Stimulated activated CD4-positive, alpha-beta T cell treated with anti-CD3 and anti-CD28 coated beads, TNF-alpha, amount 100 ng/mL, for 48 hours (primary cell): ENCODE measurements at places on chromosomes 5 and 9.

- DNase-seq, result no peak
Observed at GRCh38 chr5:93800988-93801811, 59.8 kb upstream of the POU5F2 start.

DNA sequence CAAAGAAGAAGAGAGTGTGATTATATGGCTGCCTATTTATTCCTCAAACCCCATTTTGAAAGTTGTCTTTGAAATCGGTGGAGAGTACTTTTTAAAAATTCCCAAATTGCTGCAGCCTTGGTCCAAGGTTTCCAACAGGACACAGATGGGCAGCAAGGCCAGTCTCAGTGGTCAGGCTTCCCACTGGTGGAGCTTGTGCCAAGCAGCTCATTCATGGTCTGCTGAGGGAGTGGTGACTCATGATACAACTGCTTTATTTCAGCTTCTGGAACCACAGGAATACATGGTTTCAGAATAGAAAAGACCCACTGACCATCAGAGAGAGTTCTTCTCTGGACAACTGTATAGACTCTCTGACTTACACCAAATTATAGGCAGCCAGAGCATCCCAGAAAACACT, 673.1 kb upstream of the KLF4 start:
- DNase-seq, result no peak

DNA sequence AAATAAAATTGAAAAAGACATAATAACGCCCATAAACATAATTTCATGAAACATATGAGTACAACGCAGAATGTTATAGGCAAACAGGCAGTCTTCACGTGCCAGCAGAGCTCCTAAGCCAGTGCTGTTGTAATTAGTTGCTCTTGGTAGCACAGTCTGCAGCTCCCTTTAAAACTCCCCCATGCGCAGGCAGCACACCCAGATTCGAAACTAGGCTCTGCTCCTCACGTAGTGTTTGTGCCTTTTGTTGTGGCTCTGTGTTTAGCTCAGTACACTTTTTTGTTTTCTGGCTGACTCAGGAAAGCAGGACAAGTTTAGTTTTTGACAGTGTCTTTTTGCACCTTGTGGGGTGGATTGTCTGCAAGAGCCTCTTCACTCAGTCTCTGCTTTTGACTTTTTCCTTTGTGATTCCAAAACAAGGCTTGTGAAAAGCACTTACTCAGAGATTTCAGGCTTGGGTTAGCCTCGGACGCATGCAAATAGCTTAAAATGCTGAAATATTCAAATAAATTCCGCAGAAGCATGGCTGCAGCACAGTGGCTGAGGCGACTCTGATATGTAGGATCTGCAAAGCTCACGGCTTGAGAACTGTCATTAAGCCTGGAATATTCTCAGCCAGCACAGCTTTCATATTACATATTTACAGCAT, 113.6 kb downstream of the IRX1 start:
- no peak for DNase-seq

GRCh38 chr5:52469835-52470234, 317.9 kb upstream of the ITGA1 start:
- no peak for DNase-seq

DNA sequence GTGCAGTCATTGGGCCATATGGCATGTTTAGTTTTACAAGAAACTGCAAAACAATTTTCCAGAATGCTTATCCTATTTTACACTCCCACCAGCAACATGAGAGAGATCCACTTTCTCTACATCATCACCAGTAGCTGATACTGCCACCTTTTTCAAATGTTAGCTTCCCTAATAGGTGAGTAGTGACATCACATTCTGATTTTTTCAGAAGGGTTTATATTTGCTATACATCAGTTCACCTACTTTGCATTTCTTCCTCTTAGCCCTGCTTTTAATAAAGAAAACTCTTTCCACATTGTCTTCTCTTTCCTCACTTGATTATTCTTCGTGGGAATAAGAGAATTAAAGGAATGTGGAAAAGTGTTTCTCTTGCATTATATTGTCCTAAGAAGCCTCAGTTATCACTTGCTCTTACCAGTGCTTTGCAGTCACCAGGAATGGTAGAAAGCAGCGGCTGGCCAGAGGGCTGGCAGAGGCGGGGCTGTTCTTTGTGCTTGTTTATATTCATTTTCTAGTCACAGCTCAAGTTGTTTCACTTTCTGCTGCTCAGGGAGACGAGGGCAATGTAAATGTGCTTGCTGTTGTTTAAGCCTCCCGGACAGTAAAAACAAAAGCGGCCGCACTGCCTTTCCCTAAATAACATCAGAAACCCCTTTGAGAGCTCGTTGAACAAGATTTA, 164.8 kb downstream of the HSD17B3 start:
- no peak for DNase-seq

DNA sequence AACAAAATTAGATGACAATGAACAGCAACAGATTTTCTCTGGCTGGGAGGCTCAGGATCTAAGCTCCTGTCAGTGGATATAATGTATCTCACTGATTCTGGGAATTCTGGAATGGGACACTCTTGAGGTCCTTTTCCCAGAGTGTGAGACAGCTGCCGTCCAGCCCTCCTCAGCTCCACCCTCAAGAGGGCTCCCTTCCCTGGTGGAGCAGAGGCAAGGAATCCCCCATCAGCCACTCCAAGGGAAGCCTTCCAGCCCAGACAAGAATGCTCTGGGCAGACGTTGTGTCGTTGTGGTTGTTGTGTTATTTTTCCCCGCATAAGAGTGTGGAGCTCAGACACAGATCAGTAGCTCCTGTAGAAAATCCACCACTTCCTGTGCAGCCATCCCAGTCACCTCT, 47.7 kb upstream of the ATP10B start:
- no peak for DNase-seq

GRCh38 chr5:58857609-58858008, 274.7 kb downstream of the RAB3C start:
- DNase-seq, result no peak

DNA sequence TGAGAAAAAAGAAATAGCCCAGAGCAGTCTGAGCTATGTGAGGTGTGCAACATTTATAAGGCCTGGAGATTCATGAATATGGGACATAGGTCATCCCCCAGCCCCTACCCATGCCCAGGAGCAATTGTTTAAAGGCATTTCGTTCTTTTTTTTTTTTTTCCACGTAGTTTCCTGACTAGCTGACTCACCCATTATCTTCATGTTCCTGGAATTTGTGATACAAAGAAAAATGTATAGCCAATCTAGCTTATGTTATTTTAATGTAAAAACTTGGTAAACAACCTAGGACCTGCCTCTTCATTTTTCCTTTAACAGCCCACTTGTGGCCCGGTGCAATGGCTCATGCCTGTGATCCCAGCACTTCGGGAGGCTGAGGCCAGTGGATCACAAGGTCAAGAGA, 81.3 kb downstream of the OSTF1 start:
- no peak for DNase-seq

GRCh38 chr5:181138258-181138657, 7.3 kb upstream of the OR2V1 start:
- DNase-seq, result no peak

GRCh38 chr9:77834898-77835488, 186.9 kb upstream of the GNA14 start:
- DNase-seq, result no peak

- no peak for DNase-seq
Observed at GRCh38 chr5:125587631-125588030, 835.6 kb upstream of the GRAMD2B start.

GRCh38 chr5:77642738-77643653, 4.5 kb upstream of the OTP start:
- DNase-seq, result no peak

DNA sequence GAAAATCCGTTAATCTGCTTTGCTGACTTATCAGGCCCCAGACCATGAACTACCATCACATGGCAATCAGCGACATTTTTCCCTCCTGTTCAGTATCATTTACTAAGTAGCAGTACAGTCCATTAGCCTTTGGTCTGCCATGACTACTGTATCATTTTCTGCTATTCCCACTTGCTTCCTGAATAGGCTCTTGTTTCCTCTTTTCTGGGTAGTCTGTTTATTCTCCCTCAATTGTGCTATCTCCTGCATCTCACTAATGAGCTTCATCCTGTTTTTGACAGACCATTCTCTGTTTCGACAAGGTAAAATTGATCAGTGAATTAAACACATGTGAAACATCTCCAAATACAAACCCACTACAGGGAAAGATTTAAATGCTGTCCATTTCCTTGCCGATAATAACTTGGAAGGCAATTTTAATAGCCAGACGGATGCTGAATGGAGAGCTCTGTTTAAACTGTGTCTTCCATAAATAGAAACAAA, 263.5 kb upstream of the ANKRD55 start:
- no peak for DNase-seq

- no peak for DNase-seq
Observed at GRCh38 chr5:95670568-95670967, 12.2 kb downstream of the SPATA9 start.

DNA sequence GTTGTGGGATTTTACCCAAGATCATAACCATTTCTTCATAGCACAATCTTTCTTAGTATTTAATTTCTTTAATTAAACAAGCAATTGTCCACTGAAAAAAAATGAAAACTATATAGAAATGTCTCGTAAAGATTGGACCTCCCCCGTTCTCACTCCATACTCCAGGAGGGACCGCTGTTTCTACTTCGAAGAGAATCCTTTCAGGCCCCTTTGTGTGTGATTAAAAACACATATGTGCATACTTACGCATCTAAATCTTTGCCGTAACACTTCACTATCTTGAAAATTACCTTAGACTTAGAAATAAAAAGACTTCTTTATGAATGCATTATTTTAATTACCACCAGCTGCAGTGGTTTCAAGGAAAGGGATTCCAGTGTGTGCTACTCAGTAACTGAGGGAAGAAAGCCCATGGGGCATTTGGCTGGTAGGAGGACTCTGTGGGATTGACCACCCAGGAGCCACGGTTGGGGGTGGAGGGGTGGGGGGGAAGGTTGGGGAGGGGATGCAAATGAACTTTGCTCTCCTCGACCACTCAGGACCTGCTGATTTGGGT, 209.1 kb downstream of the FAM114A2 start:
- DNase-seq, result no peak

DNA sequence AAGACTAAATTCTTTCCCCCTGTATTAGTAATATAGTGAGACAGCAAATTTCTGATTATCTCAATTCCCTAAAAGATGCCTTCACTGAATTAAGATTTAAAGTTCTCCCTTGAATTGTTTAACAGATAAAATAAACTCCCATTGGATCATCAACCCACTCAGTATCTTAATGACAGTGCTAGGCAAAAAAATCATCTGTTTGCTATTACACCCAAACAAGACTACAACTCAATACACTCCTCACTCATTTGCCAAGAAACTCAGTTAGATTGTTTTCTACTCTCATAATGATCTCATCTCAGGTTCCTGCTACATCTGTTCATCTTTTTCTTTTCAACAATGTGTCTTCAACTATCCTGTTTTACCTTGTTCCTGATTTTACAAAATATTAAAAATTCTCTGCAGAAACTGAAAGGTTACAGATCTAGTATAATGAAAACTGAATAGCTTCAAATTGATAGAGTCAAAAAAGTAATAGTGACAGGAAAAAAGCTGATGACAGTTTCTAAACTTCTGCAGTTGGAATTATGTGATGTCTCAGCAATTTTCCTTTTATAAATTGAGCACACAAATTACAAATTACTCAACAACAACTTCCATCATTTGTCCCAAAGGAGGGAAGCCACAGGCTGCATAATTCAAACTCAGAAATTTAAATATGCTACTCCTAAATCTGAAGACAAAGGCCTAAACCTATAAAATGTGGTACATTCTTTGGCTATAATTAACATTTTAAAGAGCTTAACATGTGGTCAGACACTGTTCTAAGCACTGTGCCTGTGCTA, 39.4 kb downstream of the HOMER1 start:
- no peak for DNase-seq

DNA sequence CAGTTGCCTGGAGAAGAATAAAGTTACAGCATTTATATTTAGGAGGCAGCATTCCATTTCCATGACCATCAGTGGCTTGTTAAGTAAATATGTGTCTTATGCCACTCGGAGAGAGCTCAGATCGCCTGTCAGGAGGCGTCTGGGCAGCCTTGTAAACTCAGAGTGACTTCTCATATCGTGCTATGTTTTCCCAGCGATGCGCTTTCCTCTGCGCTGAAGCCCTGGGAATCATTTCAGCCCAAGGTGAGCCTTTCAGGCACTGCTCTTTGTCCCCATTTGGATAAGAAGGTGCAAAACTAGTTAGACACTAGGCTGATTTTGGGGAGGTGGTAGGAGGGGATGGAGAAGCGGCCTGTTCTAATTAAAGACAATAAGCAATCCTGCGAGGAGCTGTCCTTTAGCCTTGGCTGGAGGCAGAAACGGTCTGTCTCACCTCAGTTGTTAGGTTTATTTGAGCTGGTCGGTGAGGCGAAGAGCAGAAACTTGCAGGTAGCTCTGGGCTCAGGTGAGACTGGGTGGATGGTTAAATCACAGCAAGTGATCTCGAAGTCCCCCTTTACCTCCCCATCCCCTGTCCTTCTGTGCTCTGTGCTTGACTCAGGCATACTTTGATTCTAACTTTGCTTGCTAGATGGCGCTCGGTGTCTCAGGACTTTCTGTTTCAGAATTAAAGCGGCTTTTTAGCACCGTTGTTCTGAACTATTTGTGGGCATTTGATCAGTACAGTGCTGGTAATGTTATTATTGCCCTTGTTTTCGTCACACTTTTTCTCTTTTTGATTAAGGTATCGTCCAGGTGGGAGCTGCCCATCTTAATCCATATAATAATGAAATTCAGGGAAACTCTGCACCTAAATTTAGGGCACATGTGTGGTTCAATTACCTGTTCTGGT, 24.6 kb downstream of the NR2F1 start:
- no peak for DNase-seq

DNA sequence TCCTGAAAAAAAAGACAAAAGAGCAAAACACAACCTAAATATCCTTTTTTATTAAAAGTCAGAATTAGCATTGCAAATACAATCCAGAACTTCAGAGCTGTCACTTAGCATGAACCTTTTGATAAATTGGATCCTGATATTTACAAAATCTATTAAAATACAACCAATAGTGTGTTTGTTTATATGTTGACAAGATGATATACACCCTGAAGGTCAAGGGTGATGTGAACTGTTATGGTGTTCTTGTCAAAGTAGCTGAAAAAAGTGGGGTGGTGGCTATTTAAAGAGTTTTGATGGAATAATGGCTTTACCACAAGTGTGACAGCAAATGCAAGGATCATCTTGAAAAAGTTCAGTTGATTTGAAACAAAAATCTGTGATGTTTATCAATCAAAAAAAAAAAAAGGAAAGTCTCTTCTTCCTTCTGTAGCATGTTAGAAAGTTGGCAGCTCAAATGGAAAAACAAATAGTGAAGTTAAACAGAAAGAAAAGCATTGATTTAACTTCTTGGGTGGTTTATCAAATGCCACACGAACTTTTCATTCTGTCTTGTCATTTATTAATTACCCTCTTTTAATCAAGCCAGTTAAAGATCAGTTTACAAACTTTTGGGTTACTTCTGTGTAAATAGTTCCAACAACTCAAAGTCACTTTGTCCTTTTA, 44.5 kb downstream of the PRDM6 start:
- no peak for DNase-seq

GRCh38 chr5:176540956-176541337, 3.7 kb upstream of the RNF44 start:
- no peak for DNase-seq

- DNase-seq, result no peak
Observed at GRCh38 chr5:143898381-143898780, 86.4 kb downstream of the HMHB1 start.
